ENCODE measurements at places on chromosomes 6 and 20. TPM values are rescaled to one million over a fixed set of nuclear protein-coding genes. Genes with fewer than 3 reads are reported as not detected.

DNA sequence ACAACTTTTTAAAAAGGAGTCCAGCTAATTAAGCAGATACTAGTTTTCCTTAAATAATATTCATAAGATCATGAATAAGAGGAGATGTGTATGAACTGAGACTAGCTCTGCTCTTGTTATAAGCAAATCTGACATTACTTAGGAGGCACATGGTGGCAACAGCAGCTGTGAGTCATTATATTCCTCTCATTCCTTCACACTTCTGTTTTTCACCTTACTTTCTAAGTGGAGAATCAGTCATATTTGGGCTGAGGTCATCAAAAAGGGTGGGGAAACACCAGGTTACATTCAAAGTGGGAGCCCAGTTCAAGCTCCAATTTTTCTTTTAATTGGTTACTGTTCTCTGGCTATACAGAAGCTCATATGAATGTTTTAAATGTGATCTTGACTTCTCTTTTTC is 6.0 kb upstream of the RIPPLY2 start:
- DNase-seq, result no peak

DNA sequence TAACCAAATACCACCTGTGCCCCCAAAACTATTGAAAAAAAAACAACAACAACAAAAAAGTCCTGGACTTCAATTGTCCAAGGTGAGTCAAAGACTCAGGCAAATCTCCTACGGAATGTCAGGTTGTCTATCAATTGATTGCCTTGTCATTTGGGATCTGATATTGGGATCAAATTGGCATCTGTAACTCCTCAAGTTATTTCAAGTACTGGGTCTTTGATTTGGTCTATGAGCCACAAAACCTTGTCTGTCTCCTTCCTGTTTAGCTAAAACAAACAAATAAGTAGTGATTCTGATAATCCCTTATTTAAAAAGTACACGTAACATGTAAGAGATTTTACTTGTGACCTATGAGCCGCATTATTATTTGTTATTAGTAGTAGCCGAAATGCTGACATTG is 231.6 kb upstream of the ZNF217 start:
- DNase-seq, result no peak

- DNase-seq, result no peak
These were observed 577 bp upstream of the SLC24A3 start for GRCh38 chr20:19211661-19212468.

- DNase-seq, result no peak
These were observed 47.3 kb downstream of the TSHZ2 start for GRCh38 chr20:53019464-53019863.

The GRM1 gene
- not detected for total RNA-seq

GRCh38 chr6:79416931-79417330 is 120.3 kb downstream of the LCA5 start:
- DNase-seq, result no peak

The KHDC1L gene
- not detected for total RNA-seq

DNA sequence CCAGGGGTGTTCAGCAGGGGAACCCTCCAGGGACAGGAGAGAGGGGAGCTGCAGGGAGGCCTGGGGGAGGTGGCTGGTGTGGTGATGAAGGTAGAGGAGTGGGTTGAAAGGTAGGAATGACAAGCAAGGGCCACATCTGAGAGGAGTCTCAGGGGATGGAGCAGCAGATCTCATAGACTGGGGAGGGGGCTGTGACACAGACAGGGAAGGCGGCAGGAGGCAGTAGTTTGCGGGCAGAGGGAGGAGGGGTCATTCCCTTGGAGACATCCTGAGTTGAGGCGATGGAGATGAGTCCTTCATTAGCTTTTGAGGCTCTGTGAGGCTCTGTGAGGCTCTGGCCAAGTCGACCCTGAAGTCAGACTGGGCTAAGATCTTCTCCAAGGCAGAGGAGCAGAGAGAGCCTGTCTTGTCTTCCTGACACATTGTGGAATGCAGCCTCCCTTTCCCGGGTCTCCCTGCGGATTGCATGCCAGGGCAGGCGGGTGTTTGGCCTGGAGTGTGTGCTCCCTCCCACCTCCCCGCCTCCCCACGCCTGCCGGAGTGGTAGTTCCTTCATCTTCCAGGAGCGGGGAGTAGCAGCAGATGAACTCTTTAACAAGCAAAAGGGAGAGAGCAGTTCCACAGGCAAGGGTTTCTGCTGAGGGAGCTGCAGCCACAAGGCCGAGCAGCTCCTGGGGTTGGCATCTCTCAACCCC is 34.3 kb upstream of the MLN start:
- no peak for DNase-seq

Data from activated CD8-positive, alpha-beta T cell treated with anti-CD3 and anti-CD28 coated beads for 36 hours (primary cell).